ENCODE measurements at places on chromosomes 12 and 14. TPM values are rescaled to one million over a fixed set of nuclear protein-coding genes. Genes with fewer than 3 reads are reported as not detected.

The ZC2HC1C gene
- not detected for total RNA-seq

GRCh38 chr14:105933238-105933637 lies 406.9 kb downstream of the TMEM121 start:
- DNase-seq: no peak

DNA sequence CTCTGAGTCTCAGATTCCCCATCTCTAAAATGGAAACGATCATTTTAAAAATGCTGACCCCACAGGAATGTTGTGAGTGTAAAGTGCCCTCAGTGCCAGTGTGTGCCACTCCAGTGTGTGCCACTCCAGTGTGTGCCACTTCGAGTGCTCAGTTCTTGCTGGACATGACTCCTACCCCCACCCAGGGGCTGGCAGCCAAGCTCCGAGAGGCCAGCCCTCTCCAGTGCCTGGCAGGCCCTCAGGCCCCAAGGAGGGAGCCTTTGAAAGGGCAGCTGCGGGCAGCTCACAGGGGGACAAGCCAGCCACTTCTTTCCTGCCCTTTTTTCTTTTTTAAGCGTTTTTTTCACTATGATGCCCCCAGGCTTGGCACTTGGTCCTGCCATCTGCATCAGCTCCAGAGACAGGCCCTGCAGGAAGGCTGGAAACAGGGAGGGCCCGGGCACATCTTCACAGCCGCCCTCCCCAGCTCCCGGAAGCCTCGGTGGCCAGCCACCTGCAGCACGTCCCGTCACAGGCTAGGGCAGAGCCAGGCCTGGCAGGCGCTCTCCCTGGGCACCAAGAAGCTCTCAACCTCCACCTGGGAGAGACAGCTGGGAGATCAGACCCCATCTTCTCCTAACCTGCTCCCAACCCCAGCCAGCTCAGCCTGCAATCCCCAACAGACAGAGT lies 29.8 kb downstream of the NCOR2 start:
- no peak for DNase-seq

DNA sequence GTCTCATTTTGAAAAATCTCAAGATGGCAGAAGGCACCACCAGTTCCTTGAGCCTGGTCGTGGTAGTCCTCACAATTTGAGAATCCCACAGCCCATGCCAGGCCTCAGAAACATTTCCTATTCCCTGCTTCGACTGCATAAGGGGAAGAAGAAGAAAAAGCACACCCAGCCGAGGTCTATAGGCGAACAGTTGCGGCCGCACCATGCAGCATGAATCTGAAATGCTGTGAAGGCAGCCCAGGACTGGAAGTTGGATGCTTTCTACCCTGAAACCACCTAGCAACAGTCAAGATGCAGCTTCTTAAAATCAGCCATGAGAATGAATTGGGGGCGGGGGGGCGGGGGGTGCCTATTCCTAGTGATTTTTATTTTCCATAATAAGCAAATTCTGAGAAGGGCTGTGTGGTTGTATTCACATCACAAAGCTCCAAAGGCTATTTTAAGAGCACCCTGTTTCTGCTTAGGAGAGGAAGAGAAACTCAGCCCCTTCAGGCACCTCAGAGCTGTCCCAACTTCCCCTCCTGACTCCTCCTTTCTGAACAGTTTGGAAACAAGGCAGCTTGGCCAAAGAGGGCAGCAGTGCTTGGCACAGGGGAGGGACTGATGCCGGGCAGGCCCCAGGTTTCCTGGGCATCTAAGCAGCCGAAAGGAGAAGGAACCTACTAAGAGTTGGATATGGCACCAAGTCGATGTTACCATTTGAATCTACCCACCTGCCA lies 172.5 kb upstream of the FOXN3 start:
- peak; percentile 24 for DNase-seq
